ENCODE measurements at places on chromosomes 5 and 9. TPM values are rescaled to one million over a fixed set of nuclear protein-coding genes. Genes with fewer than 3 reads are reported as not detected.

GRCh38 chr5:143842920-143843319 lies 31.0 kb downstream of the HMHB1 start:
- H3K4me3 ChIP-seq, result no peak overlapping the region
- DNase-seq, result no peak
- H3K27me3 ChIP-seq, result no peaks in the 10 kb centered on the region
- no peaks in the 10 kb centered on the region for H3K4me1 ChIP-seq

GLRA1 gene
- not detected for total RNA-seq

- DNase-seq, result no peak
- no peaks in the 10 kb centered on the region for H3K36me3 ChIP-seq
- H3K4me1 ChIP-seq, result no peaks in the 10 kb centered on the region
Measured at GRCh38 chr9:18857334-18857733, 175.7 kb downstream of the SAXO1 start.

- no peak overlapping the region for H3K27ac ChIP-seq
- H3K36me3 ChIP-seq, result no peaks in the 10 kb centered on the region
- H3K4me1 ChIP-seq, result no peaks in the 10 kb centered on the region
- H3K27me3 ChIP-seq, result no peaks in the 10 kb centered on the region
- no peak overlapping the region for H3K4me3 ChIP-seq
Measured at GRCh38 chr5:26014206-26014605, 1024.2 kb downstream of the CDH9 start.

GRCh38 chr5:31477971-31478370 lies 53.9 kb downstream of the DROSHA start:
- DNase-seq, result no peak
- H3K4me1 ChIP-seq, result no peaks in the 10 kb centered on the region
- H3K27ac ChIP-seq, result no peak overlapping the region
- no peaks in the 10 kb centered on the region for H3K36me3 ChIP-seq

GRCh38 chr9:11340654-11341053 lies 727.9 kb upstream of the PTPRD start:
- DNase-seq, result no peak
- no peaks in the 10 kb centered on the region for H3K36me3 ChIP-seq
- no peak overlapping the region for H3K27ac ChIP-seq

GRCh38 chr9:5515261-5515650 lies 4.9 kb downstream of the PDCD1LG2 start:
- no peak overlapping the region for H3K4me3 ChIP-seq
- no peak overlapping the region for H3K27ac ChIP-seq
- no peaks in the 10 kb centered on the region for H3K27me3 ChIP-seq

PCDHGC5 gene
- 0.32 TPM for total RNA-seq

DNA sequence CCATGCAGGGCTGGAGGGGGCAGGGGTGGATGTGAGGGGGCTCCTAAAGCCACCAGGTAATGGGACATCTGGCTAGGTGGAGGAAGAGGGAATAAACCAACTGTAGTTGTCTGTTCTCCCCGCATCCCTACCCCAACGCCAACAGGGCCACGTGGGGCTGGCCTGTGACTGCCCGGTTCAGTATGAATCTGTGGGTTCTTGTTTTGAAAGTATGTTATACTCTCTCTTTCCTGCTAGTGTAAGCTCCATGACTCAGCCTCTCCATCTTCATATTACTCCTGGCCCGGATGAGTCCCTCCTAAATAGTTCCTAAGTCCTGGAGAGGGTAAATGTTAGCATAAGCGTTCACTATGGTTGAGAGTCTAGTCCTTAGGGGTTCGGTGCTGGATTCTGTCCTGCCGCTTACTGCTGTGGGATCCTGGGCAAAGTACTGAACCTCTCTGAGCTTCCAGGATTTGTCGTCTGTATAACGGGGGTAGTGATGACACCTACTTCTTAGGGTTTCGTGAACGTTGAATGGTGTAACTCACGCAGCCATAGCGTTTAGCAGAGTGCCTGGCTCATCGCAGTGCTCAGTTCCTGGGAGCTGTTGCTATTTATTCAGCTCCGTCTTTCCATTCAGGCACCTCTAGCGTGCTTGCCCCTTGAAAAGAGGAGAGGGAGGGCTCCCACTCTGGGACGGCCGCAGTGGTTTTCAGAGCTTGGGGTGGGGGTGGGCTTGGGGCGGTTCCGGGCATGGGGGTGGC lies 28.8 kb downstream of the LHX2 start:
- no peaks in the 10 kb centered on the region for H3K27me3 ChIP-seq
- no peak overlapping the region for H3K27ac ChIP-seq
- peak overlapping the region; percentile 40 for H3K4me3 ChIP-seq

GNA14 gene
- total RNA-seq, result 4.1 TPM

GRCh38 chr9:82923092-82923911 lies 139.6 kb downstream of the RASEF start:
- no peaks in the 10 kb centered on the region for H3K27me3 ChIP-seq
- H3K27ac ChIP-seq, result no peak overlapping the region
- no peak for DNase-seq

ADGRV1 gene
- 15.9 TPM for total RNA-seq

ZBTB6 gene
- total RNA-seq, result 3.9 TPM

DNA sequence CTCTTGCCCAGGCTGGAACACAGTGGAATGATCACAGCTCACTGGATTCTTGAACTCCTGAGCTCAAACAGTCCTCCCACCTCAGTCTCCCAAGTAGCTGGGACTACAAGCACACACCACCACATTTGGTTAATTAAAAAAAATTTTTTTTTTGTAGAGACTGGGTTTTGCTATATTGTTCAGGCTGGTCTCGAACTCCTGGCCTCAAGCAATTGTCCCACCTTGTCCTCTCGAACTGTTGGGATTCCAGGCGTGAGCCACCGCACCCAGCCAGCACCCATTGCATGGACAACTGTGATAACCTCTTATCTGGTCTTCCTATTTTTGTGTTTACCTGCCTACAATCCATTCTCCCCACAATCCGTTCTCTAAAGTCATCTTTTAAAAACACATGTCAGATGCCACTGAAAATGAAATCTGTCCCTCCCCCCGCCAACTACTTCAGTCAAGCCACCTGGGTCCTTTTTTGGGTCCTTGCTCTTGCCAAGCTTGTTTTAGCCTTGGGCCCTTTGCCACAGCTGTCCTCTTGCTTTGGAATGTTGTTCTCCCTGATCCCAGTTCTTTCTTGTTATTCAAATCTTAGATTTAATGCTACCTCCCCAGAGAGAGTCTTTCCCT lies 250.5 kb downstream of the PIK3R1 start:
- no peaks in the 10 kb centered on the region for H3K36me3 ChIP-seq
- H3K27ac ChIP-seq, result no peak overlapping the region
- no peaks in the 10 kb centered on the region for H3K4me1 ChIP-seq

GRCh38 chr9:100474924-100475276 lies 2.0 kb downstream of the TMEFF1 start:
- DNase-seq, result no peak
- no peaks in the 10 kb centered on the region for H3K27me3 ChIP-seq
- H3K27ac ChIP-seq, result no peak overlapping the region
- H3K36me3 ChIP-seq, result no peaks in the 10 kb centered on the region
- no peaks in the 10 kb centered on the region for H3K4me1 ChIP-seq

- no peaks in the 10 kb centered on the region for H3K27me3 ChIP-seq
- H3K27ac ChIP-seq, result no peak overlapping the region
- H3K4me1 ChIP-seq, result no peaks in the 10 kb centered on the region
- no peak for DNase-seq
- no peak overlapping the region for H3K4me3 ChIP-seq
Measured at GRCh38 chr5:107056278-107056677, 614.5 kb downstream of the EFNA5 start.

ZBTB34 gene
- 2.1 TPM for total RNA-seq

GRCh38 chr5:54013556-54014194 lies 296.7 kb downstream of the ARL15 start:
- H3K27ac ChIP-seq, result no peak overlapping the region
- no peak for DNase-seq
- H3K27me3 ChIP-seq, result no peaks in the 10 kb centered on the region

DNA sequence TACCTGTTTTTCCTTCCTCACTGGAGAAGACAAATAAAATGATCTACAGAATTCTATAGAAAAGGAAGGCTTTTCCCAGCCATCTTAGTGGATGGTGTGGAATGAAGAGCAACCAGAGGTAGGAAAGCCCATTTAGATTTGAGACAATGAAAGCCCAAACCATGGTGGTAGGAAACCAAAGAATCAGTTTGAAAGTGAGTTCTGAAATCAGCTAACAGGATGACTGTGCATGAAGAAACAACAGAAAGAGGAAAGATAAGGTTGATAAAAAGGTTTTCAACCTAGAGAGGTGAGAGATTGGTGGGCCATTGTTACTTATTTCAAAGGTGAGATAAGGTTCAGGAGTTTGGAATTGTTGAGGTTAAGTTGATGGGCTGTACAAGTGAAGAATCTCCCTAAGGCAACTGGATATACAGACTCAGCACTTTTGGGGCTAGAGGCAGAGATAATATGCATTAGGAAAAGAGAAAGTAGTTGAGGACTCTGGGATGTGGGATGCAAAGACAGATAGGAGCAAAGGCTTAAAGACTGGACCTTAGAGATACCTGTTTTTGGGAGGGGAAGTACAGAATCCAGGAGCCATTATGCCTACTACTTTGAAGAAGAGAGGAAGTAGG lies 2.4 kb downstream of the CHMP5 start:
- no peaks in the 10 kb centered on the region for H3K4me1 ChIP-seq
- H3K27me3 ChIP-seq, result no peaks in the 10 kb centered on the region
- DNase-seq, result no peak
- no peaks in the 10 kb centered on the region for H3K36me3 ChIP-seq
- H3K27ac ChIP-seq, result no peak overlapping the region

DNA sequence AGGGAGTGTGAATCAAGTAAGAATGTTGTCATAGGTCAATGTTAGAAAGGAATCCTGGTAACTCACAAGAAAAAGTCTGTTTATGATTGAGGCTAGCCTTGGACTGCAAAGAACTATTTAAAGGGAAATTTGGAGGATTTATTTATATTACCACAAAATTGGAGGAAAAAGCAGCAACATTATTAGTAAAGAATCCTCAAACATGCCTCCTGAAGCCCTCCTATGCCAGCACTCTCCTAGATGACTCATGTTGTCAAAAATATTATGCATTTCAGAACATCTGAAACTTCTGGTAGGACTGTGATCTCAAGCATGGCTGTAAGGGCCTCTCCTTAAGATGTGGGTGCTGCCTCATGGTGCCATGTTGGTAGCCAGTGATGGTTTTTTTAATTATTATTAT lies 628.5 kb downstream of the CHSY3 start:
- H3K27me3 ChIP-seq, result no peaks in the 10 kb centered on the region
- H3K4me3 ChIP-seq, result no peak overlapping the region
- no peak for DNase-seq
- H3K36me3 ChIP-seq, result no peaks in the 10 kb centered on the region
- H3K27ac ChIP-seq, result no peak overlapping the region

TXNDC15 gene
- 30.2 TPM for total RNA-seq

NKD2 gene
- total RNA-seq, result 2.5 TPM

ADAMTS2 gene
- 6.3 TPM for total RNA-seq
